Sigmoid colon (tissue), 7 donors: ENCODE measurements at places on chromosomes 3 and 15. TPM values are rescaled to one million over a fixed set of nuclear protein-coding genes. Genes with fewer than 3 reads are reported as not detected.

Gene QTRT2
- total RNA-seq: 12.5 TPM

Gene ACTC1
- 1.4 TPM for total RNA-seq

Gene WDR93
- not detected for total RNA-seq

- no peak for DNase-seq
These were observed 301.5 kb downstream of the MEX3B start for GRCh38 chr15:81744364-81744763.

DNA sequence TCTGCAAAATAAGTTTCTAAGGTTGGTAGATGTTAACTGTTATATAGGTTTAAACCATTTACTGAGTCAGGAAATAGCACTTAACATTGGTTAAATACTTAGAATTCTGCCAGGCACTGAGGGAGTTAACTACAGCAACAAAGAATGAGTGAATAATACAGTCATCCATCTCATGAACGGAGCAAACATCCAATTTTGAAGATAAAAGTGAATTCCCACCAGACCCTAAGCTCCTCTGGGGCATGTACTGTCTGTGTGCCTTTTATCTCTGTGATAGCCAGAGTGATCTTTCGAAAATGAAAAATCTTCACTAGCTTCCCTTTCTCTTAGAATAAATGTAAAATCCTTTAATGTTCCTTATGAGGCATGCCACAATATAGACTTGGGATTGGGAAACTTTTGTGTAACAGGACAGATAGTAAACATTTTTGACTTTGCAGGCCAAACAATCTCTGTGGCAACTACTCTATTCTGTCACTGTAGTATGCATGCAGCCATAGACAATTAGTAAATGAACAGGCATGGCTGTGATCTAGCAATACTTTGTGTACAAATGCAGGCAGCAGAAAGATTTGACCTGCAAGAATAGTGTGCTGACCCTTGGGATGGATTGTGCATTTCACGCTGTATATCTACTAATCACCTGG lies 294.5 kb upstream of the LMCD1 start:
- DNase-seq: no peak

DNA sequence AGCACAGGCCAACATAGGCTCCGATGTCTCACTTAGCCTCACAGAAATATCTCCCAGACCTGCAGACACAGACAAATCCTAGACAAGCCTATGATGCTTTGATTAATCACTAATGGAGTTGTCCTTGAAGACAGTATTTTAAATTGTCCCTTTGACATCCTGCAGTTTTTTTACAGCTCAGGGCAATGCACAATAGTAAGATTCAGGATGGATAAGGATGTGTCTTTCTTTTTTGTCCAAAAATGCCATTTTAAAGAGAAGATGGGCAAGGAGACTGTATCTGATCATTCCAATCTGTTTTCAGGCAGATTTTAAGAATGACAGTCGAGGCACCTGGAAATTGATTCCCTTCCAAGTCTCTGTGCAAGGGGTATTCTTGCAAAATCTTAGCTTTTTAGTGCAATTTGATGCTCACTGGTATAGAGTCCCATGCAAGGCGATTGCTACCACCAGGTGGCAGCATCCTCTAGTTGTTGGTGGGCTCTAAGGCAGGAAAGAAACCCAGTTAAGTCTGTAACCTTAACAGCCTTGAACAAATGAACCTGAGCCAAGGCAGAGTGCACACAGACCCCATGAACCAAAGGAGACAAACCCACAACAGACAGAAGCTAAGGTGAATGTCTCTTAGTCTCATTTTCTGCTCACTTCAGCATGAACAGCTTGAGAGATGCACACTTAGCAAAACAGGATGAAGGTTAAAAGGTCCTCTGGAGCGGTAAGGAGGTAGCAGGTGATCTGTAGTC lies 51.2 kb upstream of the MINAR1 start:
- peak; percentile 71 for DNase-seq

GRCh38 chr15:83955806-83956265 lies 279.7 kb upstream of the GOLGA6L4 start:
- no peak for DNase-seq

DNA sequence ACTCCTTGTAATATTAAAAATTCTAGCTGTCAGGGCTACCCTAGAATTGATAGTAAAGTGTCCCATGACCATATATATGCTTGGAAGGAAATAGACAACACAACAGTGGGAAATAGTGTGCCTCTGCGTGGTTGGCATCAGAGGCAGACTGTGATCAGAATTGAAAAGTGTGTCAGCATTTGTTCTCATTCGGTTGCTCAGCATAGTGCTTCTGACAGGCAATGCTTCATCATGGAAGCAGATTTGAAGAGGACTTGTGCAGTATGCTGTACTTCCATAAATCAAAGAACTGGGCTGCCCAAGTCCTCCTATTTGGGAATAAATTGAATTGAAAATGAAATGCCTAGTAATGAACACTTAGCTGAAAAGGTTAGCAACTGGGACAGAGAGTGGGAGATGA lies 435.7 kb downstream of the DIPK2A start:
- no peak for DNase-seq

GRCh38 chr15:53833134-53833624 lies 73.7 kb upstream of the WDR72 start:
- peak; percentile 77 for DNase-seq

- no peak for DNase-seq
These were observed 14.0 kb downstream of the STT3B start for GRCh38 chr3:31546725-31547124.
